NCI-H2081 treated with DMSO at 0.1 percent for 48 hours (cell line): ENCODE measurements at places on chromosomes 6 and 20.

DNA sequence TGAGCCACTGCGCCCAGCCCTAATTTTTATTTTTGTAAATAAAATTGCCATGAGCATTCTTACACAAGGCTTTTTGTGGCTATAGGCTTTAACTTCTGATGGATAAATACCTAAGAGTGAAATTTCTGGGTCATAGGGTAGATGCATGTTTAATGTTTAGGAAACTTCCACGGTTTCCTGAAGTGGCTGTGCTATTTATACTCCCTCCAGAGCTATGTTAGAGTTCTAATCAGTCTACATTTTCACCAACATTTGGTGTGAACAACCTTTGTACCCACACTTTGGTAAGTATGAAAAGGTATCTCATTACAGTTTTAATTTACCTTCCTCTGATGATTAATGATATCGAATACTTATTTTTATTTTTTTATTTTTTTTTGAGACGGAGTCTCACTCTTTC is 6.1 kb upstream of the MAS1 start:
- no peak for DNase-seq

DNA sequence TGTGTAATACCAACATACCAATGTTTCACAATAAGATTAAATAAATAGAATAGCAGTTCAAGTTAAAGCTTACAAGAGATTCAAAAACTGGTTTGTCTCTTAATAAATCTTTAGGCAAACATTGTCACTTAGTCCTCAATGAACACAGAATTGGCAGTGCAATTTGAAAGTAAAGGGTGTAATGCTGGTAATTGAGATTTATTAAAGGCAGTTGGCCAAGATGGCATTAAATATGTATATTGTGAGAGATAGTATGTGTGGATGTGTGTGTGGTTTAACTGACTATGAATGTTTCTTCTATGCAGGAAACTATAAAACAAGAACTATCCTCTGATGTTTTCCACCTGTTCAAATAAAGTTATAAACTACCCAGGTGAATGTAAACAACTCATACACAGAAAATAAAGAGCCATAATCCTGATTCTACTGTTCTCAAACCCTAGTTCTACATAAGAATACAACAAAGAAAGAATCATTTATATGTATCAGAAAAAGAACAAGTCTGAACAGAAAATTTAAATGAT is 267.9 kb upstream of the PTCHD4 start:
- DNase-seq: peak; percentile 78

- DNase-seq: no peak
These were observed 83.4 kb downstream of the RSPH3 start for GRCh38 chr6:158916617-158917016.

GRCh38 chr6:148370176-148370575 is 27.5 kb downstream of the SASH1 start:
- no peak for DNase-seq

DNA sequence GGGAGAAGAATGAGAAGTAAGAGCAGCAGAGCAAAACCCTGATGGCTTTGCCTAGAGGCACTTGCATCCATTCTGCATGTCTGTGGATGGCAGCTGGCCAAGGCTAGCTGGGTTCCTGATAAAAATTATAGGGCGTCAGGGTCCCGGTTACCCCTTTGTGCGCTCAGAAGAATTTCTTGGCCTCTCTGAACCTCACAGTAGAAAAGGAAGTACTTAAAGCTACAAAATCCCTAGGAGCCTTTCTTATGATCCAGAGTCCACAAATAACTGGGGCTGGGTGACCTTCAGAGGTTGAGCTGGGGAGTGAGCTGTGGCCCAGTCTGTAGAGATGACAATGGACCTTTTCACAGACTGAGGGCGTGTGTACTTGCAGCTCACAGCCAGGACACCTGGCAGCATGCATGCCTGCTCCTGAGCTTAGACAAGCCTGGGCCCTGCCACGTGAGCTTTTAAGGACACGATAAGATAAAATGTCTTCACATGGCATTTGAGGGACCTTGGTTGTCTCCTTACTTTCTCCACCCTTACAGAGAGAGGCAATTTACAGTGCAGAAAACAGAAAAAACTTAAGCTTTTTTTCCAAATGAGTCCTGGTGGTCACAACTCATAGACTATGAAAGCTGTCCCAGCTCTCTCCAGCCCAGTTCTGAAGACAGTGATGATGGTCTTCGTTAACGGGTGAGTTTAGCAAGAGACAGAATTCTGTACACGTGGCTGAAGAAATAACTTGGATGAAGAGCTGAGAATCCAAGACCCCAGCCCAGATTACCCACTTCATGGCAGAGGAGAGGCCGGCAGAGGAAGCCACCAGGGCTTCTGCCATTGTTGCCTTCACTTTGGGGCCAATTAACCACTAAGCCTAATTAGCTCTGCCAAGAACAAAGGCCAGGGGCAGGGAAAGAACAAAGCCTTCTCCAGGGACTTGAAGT is 50.3 kb downstream of the FOXA2 start:
- DNase-seq: no peak
